ACHN (cell line): ENCODE measurements at places on chromosomes 4 and X.

DNA sequence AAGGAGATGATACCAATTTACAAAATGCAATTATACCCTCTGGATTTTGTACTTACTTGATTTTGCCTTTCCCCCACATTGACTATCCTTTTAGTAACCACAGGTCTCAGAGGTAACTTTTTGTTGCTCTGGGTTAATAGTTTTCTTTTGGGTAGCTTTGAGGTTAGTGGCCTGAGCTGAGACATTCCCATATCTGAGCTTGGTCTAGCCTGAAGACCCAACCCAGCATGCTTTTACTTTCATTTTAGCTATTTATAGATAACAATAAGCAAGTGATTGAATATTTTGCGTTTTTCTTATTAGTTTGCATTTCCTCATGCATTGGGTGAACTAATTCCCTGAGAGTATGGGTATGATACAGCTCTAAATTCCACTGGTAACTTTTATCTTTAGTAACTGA lies 11.8 kb downstream of the HTN1 start:
- no peak for DNase-seq

DNA sequence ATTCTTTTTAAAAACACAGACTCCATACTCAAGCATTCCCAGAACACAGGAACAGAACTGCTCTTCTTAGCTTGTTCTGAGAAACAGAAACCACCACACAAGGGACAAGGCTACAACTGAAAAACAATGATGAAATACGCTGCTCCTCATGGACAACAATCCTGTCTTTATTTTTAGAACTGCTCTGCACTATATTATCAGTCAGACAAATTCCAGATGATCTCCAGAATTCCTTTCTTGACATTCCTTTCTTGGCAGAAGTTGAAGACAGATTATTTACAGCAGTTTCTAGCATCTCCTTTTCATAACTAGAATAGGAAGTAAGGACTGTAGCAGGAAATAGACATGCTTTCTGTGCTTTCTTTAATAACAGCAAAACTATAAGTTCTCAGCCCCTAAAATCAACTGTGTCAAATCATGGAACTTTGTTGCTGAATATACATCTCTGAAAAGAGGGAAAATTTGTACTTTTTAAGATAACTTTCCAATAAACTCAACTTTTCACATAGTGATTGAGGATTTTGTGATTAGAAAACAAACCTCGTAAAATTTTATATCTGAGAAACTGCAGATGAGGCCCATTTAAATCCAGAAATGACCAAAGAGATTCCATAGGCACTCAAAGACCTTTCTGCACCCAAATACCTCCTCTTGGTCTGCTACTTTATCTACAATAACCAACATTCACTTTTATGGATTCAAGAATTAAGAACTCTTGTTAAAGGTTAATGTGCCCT lies 35.9 kb downstream of the ANTXR2 start:
- DNase-seq, result no peak

- no peak for DNase-seq
Measured at GRCh38 chr4:147006229-147006628, 60.6 kb upstream of the TTC29 start.

DNA sequence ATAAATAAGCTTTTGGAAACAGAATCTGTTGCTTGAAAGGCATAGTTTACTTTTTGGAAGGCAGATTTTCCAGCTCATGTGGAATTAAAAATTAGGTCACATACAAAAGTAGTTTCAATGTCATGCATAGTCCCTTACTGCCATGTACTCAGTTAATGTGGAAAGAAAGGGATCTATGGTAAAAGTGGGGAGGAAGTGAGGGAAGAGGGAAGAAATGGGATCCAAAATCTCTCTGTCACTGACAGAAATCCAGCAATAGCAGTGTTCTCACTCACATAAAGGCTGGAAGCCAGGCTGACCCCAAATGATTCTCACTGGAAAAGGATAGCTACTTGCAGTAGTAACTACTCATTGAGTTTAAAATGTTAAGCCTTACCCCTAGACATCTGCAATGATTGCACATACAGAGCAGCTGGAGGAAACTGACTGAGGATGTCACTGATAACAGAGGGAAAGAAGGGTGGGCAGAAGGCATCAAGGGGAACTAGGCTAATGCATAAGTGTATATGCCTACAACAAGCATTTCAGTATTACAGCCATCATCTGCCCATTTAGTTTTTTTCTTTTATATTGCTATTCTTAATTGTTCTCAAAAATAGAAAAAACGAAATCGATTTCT lies 445.6 kb downstream of the FAT4 start:
- DNase-seq, result no peak

DNA sequence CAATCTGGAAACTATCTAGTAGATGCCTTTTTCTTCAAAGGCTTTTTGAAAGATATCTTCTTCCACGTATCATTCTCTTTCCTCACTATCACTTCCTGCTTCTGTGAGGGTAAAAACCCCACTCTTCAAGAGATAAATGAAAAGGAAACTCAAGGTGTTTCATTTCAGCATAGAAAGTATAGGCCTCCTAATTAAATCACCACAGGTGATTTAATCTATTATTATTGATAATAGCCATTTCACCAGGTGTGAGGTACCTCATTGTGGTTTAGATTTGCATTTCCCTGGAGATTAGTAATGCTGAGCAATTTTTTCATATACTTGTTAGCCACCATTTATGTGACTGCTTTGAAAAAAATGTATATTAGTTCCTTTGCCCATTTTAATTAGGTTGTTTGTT lies 92.0 kb upstream of the EMCN start:
- DNase-seq, result no peak

DNA sequence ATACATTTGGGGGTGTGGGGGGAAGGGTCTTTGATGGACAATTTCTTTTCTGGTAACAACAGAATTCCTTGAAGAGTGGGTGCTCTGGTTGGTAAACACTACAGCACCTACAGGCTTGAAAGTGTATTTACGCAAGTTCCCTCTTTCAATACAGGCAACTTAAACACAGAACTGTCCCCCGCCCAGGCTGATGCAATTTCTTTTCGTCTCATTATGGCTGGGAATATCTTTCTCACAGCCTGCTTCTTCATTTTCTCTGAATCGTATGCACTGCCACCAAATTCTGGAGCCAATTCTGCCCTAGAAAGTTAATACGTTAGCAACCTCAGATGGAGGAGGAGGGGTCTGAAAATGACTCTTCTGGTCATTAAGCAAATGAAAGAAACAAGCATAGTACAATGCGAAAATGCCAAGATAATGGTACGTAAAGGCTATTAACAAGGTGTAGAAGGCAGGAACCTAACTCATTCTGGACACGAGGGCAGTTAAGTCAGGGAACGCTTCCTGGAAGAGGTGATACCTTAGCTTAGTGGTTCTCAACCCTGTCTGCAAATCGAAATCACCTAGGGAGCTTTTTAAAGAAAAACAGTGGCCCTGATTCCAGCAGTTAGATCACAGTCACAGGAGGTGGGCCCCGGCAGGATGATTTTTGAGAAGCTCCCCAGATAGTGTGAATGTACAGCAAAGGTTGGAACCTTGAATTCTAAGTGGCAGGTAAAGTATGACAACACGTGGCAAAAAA lies 1.0 kb downstream of the AGA start:
- peak; percentile 10 for DNase-seq

DNA sequence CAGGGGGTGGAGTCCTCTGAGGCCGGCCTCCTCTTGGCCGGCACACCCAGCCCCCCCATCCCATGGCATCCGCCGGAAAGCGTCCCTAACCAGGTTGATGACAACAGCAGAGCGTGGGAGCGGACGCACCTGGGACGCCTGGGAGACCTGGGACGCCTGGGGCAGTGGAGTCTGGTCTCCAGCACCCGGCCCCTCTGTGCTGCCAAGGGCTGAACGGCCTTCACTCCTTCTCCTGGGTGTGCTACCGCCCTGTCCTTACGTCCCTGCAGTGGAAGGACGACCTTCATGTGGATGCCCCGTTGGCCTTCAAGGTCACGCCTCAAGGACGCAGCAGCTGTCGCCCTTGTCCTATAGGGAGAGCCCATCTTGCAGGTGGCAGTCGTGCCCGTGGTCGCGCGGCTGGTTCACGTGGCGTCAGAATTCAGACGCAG lies 26.9 kb downstream of the NKX1-1 start:
- no peak for DNase-seq

DNA sequence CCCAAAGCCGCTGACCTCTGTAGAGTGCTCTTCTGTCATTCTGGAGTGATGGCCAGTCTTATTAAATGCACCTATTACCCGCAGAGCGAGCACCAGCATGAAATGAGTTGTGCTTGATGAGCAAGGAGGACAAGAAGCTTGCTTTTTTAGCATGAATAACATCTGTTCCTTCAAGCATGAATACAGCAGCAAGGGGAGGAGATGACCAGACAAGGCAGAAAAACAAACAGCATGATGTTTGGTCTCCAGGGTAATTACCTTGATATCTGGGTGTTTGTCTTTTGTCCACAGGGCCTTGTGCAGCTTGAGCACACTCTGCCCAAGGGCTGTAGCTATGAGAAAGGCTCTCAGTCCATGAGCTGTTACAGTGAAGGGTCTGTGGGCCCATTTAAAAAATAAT lies 324.8 kb upstream of the DDX53 start:
- no peak for DNase-seq

GRCh38 chr4:68490826-68491457 lies 43.7 kb downstream of the TMPRSS11E start:
- DNase-seq, result no peak

DNA sequence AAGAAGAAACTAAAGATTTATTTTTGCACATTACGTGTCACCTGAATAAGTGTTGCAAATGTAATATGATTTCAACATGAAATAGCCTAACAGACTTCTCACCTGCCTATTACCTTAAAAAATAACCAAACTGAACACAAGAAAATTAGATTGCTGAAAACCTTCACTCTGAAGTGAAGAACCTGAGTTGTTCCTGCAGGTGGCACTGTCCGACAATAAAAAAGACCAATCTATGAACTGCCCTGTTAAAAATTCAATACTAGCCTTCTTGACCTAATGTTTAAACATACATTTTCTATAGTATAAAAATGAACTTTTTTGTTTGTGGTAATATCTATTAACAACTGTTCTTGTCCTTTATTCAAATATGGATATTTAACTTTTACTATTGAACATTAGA lies 69.2 kb upstream of the PNPLA4 start:
- peak; percentile 27 for DNase-seq

GRCh38 chrX:40145001-40145922 lies 47.5 kb upstream of the BCOR start:
- no peak for DNase-seq

DNA sequence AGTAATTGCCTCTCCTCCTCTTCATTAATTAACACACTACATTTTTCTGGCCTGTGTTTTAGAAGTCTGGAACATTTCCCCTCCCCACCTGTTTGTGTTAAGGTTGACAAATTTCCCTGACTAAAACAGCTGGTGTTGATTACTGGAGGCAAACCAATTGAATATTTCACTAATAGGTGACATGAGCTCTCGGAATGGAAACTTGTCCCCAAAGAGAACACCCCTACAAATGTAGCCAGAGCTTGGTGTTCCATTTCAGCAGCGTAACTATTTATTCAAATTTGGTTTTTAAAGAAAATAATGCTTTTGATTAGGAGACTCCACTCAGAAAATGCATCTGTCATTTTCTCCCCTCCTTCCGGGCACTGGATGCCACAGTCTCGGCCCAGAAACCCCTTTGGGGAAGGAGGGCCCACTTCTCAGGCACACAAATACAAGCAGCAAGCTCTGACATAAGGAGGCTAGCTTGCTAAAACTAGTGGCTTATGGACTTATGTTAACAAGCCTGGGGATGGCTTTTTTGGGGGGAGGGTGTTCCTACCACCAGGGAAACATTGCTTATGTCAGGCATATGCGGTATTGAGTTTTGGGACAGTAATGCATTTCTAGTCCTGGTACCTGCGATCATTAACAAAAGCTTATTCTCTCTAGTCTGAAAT lies 2.2 kb downstream of the RNF150 start:
- DNase-seq, result no peak

GRCh38 chr4:112361181-112361791 lies 64.1 kb downstream of the ALPK1 start:
- DNase-seq, result no peak

DNA sequence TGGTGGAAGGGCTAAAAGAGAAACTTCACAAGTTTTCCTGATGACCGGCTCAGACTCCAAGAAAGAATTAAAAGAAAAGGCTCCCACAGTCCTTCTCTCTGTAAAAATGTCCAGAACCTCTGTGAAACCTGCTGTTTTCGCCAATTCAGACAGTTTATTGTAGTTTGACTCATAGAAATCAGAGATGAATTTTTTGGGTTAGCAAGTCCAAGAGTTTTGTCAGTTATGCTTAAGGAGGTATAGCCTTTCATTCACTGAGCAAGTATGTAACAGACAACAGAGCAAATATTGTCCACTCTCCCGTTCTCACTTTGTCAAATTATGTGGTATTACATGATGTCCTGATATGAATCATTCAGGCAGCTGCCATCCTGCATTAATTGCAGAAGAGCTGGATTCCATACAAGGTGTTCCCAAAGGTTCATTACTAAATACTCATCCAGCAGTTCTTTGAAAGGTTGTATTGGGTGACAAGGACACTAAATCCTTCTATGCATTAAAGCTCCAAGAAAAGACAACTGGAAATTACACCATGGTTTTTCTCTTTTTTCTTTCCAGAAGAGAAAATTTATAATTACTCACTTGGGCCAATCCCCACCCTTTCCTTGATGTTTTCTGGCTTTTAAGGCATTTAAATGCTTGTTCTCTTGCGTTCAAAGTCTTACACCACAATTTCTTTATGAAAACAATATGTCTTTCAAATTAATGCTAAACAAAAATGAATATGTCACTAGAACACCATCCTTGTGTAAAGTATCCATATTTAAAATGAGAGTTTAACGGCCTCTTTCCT lies 30.0 kb upstream of the PLAC1 start:
- DNase-seq, result no peak

DNA sequence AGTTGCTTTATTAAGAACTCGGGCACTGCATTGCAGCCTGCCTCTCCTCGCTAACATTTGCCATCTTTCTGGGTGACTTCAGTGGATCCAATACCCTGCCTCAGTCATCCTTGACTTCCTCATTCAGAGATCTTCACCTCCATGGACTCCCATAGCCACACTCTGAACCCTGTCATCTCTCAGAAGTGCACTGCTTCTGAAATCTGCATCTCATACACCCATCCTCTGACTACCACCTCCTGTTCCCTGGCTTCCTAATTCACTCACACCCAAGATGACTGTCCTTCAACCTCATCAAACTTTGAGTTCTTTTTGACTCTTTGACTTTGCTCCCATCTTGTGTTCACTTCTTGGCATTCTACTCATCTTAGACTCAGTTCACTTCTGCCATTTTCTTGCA lies 25.3 kb upstream of the CYBB start:
- no peak for DNase-seq

DNA sequence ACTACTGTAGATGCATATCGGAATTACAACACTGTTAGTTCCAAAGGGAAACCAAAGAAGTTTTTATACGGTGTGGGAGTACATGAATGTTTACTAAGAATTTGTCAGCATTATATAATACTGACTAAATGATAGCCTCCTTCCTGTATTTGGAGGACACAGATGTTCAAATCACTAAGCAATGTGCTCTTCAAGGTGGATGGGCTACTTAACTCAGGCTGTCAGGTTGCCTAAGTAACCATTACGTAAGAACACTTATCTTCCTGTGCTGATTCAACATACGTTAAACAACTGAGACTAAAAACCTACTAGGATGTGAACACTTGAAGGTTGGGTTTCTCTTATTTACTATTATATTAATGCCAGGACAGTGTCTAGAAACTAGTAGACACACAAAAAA lies 81.9 kb upstream of the HPGD start:
- DNase-seq, result no peak

- no peak for DNase-seq
Measured at GRCh38 chr4:37733240-37733867, 47.2 kb upstream of the RELL1 start.

- no peak for DNase-seq
Measured at GRCh38 chr4:43993196-43993902, 455.3 kb downstream of the KCTD8 start.
